ENCODE measurements at places on chromosomes 6 and 20.
A peak's percentile ranks its signal among the peaks of the same experiment; 100 is the strongest.

- DNase-seq = no peak
Observed at GRCh38 chr20:23410916-23411695, 10.2 kb downstream of the NAPB start.

- DNase-seq = no peak
Observed at GRCh38 chr6:117480651-117481050, 1.8 kb upstream of the DCBLD1 start.

- DNase-seq = no peak
Observed at GRCh38 chr6:124963831-124964763, 1.9 kb downstream of the RNF217 start.

DNA sequence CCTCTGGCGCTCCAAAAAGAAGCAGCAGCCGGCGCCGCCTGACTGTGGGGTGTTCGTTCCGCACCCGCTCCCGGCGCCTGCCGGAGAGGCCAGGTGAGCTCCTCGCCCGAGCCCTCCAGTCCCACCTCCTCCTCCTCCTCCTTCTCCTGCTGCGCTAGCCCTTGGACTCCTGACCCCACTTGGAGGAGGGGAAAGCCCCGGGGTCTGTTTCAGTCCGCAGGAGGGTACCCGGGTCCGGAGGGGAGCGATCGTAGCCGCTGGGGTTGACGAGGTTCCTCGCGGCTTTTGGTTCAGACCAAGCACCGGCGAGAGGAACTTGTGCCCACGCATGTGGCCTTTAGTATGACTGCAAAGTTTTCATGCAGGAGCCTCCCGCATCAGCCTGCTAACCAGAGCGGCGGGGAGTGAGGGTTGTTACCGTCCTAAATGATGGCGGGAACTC, 493 bp downstream of the CRYBG1 start:
- no peak for DNase-seq

DNA sequence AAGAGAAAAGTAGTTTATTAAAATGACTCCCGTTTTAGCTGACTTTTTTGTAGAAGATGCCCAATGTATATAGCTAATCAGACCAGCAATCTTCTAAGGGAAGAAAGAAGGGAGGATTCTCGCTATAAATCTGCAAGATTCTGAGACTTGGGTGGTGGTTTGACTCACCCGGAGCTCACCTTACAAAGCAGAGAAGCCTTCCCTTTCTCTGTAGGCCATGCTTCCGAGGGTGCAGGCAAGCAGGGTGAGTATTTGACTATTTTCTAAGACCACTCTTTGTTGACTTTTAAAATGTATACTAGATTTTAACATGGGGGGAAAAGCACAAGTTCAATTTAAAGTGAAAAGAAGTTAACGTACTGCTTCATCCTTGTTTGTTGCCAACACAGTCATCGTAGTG, 2.7 kb downstream of the OLIG3 start:
- no peak for DNase-seq

DNA sequence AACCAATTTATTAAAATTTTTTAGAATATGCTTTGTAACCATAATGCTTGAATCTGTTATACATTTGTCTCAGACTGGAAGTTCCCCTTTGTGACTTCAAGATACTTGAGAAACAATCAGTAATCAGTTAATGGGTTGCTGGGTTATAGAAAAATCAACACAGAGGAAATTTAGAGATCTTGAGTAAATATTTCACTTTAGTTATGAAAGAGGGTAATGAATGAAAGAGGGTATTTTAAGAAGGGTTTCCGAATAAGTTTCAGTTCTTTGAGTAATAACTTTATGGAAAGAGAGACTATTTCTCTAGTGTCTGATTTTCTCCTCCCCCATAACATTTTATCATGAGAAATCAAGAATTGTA, 21.4 kb downstream of the ZFAND3 start:
- DNase-seq = no peak

- peak; percentile 15 for DNase-seq
Observed at GRCh38 chr20:58976061-58976730, 4.9 kb upstream of the NELFCD start.

DNA sequence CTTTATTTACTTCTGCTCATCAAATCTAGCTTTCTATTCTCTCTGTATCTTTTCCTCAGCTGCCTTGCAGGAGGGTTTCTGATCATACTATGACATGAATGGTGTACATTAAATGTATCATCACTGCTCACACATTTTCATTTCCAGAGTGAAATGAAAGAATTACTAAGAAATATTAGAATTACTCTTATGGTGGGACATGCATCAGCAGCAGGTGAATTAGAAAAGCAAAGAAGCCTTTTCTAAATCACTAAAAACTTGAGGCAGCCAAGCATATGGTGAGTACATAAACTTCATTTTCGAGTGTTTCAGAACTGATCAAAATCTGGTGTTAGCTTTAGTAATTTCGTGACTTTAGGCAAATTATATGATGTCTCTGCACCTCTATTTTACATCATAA, 23.6 kb downstream of the IL17A start:
- no peak for DNase-seq

- peak; percentile 21 for DNase-seq
Observed at GRCh38 chr6:75368151-75368779, 83.7 kb upstream of the TMEM30A start.

DNA sequence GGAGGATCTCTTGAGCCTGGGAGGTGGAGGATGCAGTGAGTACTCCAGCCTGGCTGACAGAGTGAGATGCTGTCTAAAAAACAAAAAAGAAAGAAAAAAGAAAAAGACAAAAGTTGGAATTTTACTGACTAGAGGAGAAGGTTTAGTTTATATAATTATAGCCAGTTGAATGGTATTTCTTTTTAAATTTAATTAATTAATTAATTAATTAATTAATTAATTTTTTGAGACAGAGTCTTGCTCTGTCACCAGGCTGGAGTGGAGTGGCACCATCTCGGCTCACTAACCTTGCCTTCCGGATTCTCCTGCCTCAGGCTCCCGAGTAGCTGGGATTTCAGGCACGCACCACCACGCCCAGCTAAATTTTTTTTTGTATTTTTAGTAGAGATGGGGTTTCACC, 8.7 kb downstream of the DNAH8 start:
- no peak for DNase-seq

GRCh38 chr20:24999568-24999967, 7.0 kb upstream of the APMAP start:
- no peak for DNase-seq

GRCh38 chr20:15564981-15565380, 1008.3 kb downstream of the KIF16B start:
- DNase-seq = no peak

- no peak for DNase-seq
Observed at GRCh38 chr20:62347445-62347844, 19.7 kb downstream of the LAMA5 start.

- no peak for DNase-seq
Observed at GRCh38 chr20:63064310-63064709, 57.5 kb upstream of the BHLHE23 start.

DNA sequence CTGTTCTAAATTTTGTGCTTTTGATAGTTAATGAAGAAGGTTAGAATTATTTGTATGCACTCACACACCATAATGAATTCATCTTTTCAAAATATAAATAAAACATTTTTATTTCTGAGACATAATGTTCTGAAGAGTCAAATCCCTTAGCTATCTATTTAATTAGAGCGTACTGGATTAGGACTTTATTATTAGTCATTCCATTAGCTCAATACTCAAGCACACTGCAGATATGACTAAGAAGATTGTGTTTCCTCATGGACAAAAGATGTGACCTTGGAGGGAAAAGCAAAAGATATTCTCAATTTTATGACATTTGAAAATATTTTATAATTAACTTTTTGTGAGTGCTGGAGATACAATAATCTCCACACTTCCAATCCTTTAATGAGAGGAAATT, 666.4 kb downstream of the CD109 start:
- DNase-seq = no peak

DNA sequence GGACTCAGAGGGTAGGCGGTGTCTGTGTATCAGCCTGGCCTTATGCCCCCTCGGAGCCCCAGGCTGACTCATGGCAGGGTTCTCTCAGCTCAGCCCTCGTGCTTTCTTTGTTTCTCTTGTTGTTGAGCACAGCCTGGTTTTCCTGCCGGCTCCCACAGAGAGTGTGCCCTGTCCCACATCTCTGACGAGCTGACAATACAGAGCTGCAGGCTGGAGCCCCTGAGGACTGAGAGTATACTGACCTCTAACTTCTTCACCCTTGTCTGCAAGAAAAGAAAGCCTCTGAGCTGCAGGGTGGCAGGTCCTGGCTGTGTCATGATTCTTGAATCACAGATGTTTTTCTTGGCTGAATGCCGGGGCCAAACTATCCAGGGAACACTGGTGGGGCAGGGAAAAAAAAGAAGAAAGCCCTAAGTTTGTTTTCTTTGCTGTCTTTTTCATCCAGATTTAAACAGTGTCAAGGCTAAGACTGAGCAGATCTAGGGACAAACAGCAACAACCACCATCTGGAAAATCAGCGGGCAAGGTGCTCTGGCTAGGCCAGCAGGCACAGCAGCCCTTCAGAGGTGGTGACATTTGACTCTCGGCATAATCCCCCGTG, 63.3 kb upstream of the ZNF133 start:
- DNase-seq = peak; percentile 74

DNA sequence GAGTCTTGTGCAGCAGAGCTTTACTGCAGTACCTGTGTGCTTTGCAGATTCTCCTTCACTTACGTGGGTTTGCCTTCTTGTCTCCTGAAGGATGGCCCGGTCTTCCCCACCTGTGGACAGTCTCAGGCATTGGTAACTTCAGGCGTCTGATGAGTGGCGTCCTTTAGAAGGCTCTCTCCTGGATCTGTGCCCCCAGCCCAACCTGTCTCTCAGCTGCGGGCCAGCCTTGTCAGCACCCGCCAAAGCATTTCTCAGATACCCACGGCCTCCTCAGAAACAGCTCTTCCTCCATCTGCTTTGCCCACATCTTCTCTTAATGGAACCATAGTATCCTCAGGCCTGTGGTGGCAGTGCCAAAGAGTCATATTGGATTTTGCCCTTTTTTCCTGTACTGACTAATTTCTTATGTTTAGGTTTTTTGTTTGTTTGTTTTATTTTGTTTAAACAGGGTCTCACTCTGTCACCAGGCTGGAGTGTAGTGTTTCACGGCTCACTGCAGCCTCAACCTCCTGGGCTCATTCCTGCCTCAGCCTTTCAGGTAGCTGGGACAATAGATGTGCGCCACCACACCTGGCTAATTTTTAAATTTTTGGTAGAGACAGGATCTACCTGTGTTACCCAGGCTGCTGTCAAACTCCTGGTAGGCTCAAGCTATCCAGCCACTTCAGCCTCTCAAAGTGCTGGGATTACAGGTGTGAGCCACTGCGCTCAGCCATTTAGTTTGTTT, 96.6 kb downstream of the ARID1B start:
- no peak for DNase-seq

- DNase-seq = no peak
Observed at GRCh38 chr6:12585497-12585958, 131.0 kb upstream of the PHACTR1 start.

GRCh38 chr6:149830731-149831307, 33.3 kb downstream of the LRP11 start:
- no peak for DNase-seq

DNA sequence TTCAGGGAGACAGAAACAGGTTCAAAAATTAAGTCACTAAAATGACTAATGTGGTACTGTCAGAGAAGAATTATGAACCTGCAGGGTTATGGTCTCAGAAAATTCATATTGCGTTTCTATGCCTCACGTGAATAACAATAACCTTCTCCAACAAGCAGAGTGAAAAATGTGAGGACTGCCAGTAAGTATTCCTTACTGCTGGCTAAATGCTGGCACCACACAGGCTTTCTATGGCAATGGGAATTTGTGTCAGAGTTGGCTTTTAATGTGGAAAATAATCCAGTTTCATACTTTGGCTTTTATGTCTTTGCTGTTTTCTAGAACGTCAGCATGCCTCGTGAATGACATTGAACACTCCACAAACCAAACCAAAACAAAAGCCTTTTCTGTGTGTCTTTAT, 656.0 kb downstream of the KIF16B start:
- no peak for DNase-seq

DNA sequence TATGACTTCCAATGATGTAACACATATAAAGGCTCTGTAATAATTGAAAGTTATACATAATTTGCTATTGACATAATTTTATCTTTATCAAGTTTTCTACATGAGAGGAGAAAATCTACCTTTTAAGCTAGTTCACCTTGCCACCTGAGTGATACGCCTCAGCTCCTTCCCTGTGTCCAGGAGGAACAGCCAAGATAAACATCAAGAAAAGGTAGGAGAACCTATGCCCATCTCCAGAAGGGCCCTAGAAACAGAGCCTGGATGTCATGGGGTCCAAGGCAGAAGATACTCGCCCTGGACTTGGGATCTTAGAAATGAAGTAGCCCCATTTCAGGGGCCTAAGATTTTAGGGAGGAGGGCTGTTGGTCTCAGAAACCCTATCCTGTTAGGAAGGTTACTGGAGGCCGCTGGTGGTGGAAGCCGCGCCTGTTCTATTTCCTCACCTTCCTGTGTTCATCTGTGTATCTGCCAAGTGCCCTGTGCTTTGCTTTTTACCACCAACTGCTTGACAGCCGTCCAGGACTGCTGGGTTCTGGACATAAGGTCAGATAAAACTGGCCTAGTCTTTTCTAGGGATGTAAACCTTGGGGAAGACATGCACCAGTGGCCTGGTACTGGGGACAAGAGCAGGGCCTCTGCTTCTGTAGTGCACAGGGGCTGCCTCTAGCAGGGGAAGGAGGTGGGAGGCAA, 178.5 kb downstream of the ARID1B start:
- no peak for DNase-seq

DNA sequence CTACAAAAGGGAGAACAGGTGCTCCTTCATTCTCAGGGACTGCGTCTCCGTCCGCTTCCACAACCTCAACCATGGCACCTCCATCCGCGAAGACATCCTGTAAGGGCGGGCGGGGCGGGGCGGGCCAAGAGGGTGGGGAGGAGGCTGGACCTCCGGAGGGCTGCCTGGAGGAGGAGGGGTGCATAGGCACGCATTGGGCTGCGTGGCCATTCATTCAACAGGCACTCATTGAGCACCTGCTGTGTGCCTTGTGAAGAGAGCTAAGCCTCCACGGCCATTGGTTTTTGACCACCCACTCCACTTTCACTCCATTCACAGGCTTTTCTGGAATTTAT, 435 bp downstream of the ZSWIM3 start:
- DNase-seq = no peak

- no peak for DNase-seq
Observed at GRCh38 chr6:36280983-36281382, 11.1 kb downstream of the PNPLA1 start.

DNA sequence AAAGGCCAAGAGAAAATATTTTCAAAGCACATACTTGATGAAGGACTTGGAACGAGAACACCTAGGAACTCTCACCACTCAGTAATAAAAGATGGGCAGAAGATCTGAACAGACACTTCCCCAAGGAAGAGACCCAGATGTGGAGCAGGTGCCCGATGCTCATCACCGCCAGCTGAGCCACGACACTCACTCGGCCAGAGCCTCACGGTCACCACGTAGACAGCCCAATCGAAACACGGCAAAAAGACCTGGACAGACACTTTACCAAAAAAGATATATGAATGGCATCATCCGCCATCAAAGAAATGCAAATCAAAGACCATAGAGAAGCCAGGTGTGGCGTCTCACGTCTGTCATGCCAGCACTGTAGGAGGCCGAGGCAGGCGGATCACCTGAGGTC, 41.6 kb downstream of the SLC2A4RG start:
- DNase-seq = no peak

Data from HT1080 (cell line).